ENCODE measurements at places on chromosomes 5 and 9.

GRCh38 chr9:98540476-98540875 lies 168.3 kb downstream of the GABBR2 start:
- DNase-seq = no peak

- DNase-seq = no peak
These were observed 20.8 kb downstream of the ASS1 start for GRCh38 chr9:130465383-130466096.

DNA sequence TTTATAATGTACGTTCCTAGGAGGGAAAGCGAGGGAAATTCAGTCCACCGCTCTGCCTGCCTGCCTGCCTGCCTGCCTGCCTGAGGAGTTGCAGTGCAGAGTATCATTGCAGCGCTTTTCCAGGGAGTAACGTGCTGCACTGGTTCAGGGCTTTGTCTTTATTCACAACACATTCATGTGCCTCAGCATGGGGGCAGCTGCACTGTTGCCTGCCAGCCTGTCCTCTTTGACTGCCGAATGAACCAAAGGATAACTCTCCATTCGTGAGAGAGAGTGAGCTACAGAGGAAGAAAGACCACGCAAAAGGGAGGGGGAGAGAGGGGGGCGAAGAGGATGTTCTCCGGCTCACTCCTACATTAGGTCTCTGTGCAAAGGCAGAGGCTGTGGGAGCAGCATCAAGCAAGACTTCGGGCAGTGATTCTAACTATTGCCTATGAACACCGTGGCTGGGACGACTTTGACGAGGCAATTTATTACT lies 791.2 kb downstream of the MAT2B start:
- no peak for DNase-seq

- no peak for DNase-seq
These were observed 26.2 kb upstream of the SMU1 start for GRCh38 chr9:33102551-33103210.

DNA sequence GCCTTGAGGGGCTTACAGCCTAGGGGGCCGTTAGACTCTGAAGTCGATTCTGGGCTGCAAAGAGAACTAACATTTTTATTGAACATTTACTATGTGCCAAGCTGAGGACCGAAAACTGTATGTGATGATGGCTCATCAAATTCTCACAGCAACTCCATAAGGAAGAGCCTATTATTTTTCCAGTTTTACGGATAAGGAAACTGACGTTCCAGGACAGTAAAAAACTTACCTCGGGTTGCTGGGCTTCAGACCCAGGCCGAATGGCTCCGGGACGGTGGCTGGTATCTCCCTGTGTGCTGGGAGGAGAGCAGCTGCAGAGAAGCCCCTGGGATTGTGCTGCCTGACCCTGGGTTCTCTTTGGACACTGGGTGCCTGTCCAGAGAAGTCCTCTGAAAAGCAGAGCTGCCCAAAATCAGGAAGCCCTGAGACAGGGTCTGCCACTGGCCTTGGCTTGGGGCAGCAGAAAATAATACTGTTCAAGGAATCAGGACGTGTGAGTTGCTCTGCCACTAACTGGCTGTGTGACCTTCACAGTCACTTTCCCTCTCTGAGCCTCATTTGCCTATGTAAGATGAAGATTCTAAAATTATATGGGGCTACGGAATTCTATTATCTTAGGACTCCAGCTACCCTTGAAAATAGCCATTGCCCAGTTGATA lies 116.3 kb upstream of the CPEB4 start:
- DNase-seq = no peak

DNA sequence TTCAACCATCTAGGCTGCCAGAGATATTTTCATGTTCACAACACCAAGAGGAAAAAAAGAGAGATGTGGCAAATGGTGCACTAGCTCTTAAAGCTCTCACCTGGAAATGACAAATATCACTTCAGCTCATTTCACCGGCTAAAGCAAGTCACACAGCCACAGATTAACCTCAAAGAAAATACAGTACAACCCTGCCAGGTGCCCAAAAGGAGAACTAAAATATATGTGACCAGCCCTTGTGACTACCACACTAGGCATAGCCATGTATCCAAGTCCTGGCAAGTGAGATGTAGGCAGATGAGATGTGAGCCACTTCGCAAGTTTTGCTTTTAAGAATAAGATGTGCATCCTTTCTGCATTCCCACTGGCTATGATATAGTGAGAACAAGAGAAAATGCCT lies 41.4 kb downstream of the AGTPBP1 start:
- no peak for DNase-seq

DNA sequence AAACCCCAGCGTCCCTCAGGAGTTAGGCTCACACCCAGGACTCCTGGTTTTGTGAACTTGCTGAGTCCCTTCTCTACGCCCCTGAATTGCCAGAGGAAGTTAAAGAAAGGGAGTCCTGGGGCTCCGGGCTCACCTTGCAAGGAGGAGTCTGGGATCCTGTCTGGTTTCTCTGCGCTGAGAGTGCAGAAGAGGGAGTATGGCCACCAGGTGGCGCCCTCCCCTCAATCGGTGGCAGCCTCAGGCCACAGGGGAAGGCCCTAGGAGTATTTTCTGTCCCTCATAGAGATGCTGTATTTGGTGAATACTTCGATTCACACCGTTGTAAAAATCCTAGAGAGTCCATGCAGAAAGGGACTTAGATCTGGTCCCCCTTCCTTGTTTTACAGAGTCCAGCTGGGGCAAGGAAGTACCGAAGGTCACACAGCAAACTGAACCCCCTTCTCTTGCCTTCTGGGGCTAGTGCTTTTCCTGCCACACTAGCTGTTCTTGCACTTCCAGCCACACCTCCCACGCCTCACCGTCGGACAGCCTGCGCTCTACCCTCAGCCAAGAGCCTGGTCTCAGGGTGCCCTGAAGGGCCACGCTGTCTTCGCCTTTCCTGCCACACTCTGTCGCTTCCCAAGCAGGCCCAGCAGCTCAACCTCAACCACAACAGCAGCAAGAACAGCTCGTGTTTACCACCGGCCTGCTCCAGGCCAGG lies 10.2 kb downstream of the HAND1 start:
- peak; percentile 93 for DNase-seq

DNA sequence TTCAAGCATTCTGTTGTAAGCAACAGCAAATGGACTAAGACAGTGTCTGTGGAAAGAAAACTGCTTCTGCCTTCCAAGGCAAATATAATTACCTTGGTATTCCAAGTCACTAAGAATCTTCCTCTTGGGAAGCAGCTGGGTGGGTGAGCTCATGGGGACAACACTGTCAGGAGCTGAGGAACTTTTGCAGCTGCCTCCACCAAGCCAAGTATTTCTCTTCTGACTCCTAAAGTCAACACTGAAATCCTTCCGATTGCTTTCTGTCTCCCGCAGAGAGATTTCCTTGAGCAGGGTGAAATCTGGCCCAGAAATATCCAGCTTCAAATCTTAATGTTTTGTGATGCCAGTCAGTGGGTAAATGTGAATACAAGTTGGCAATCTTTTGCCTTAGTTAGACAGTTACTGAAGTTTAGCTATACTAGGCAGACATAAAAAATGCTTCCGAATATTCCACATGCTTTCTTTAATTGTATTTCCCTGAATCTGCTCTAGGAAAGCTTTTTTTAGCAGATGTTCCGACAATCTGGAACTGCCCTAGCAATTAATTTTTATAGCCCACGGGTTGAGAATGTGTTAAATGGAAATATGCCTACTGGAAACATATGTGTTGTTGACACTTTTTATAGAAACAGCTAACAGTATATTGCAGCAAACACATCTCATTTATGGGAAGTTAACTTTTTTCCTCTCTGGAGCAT lies 369.9 kb upstream of the DAB2 start:
- DNase-seq = no peak

GRCh38 chr9:129240581-129241211 lies 62.6 kb upstream of the IER5L start:
- no peak for DNase-seq

DNA sequence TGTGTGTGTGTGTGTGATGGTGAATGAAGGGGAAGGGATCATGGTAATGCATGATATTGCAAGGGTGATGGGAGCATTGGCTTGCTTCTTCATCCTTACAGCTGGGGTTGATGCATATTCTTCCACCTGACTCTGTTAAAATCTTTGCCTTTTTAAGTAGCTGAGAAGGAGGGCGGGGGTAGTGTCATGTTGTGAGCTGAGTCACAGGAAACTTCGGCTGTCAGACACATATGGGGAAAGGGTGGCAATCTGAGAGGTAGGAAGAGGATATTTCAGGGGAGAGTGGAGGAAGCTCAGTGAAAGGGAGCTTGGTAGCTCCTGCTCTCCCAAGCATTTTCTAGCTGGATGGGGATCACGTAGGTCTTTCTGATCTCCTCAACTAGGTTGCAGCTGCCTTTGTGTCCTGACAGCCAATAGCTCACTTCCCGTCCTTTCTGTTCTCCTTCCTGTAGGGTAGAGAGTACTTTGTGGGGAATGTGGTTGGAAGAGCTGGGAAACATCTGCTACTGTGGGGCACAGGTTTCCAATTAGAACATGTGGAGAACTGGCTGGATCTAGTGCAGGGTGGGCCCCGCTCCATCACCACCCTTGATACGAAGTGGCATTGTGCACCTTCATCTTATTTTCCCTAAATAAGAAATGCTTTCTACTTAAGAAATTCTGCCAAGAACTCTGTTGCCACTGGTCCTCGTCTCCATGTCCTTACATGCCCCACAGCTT lies 18.1 kb upstream of the CLK4 start:
- DNase-seq = no peak

GRCh38 chr5:115418788-115419187 lies 122.3 kb upstream of the CCDC112 start:
- no peak for DNase-seq

- DNase-seq = no peak
These were observed 508.2 kb downstream of the CDK5RAP2 start for GRCh38 chr9:120071760-120072159.

DNA sequence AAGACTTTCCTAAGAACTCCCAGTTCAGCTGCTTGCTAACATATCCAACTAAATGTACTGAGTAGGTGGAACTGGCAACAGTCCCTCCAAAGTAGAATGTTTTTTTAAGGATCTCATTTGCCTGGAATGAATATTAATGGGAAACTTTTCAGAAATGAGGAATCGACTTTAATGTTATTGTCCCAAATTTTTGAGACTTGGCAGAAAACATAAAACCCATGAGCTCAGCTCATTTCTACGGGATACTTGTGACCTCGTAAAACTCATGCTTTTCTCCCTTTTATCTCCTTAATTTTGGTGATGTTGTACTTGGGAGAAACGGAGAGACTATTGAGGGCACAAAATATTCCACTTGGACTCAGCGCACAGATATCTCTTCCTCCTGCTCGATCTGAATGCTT lies 296.8 kb downstream of the EBF1 start:
- no peak for DNase-seq

DNA sequence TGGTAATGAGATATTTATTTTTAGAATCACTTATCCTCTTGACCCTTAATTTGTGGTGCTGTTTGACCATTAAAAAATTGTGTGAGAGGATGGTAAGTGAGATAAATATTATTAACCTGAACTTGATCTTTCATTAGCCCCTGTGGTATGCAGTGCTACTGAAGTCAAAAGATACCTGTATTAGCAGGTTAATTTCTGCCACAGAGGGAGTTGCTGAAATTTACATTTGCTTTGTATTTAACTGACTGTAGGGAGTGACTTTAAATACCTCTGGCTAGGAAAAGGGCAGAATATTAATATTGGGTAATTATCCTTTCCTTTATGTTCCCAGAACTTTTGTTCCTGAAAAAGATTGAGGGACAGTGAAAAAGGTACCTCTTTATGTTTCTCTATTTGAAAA lies 133.6 kb downstream of the CHSY3 start:
- DNase-seq = no peak

GRCh38 chr9:129351642-129352145 lies 173.6 kb upstream of the IER5L start:
- DNase-seq = no peak

DNA sequence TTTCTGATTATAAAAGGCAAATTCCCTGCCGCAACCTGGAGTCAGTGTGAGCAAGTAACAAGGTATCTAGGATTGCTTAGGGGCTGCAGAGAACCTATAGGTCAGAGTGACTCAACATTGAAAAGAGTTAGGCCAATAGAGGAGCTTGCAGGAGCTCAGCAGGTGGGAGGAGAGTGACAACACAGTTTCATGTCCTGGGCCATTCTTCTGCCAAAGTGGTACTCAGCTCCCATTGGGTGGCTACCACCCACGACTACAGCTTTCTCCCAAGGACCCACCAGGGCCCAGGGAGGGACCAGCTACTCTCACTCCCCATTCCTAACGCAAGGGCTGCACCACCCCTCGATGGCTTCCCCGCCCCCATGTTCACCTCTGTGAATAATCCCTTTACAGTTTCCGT lies 86.7 kb upstream of the SPATA31C2 start:
- no peak for DNase-seq

DNA sequence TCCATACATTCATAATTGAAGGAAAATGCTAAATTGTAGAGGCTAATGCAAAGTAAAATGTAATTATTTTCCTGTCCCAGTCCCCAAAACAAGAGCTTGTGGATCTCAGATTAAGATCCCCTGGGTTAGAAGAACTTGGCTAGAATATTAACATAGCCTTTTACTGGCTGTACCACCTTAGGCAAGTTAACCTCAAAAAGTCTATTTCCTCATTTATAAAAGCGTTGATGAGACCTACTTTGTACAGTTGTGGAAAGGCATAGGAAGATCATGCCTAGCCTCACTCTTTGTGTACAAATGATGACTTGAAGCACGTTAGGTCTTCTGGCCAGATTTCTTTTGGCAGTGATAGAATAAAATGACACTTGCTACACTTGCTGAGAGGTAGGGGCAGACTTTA lies 97.2 kb downstream of the F2RL2 start:
- DNase-seq = no peak

- no peak for DNase-seq
These were observed 62.0 kb downstream of the USP20 start for GRCh38 chr9:129897263-129897662.

DNA sequence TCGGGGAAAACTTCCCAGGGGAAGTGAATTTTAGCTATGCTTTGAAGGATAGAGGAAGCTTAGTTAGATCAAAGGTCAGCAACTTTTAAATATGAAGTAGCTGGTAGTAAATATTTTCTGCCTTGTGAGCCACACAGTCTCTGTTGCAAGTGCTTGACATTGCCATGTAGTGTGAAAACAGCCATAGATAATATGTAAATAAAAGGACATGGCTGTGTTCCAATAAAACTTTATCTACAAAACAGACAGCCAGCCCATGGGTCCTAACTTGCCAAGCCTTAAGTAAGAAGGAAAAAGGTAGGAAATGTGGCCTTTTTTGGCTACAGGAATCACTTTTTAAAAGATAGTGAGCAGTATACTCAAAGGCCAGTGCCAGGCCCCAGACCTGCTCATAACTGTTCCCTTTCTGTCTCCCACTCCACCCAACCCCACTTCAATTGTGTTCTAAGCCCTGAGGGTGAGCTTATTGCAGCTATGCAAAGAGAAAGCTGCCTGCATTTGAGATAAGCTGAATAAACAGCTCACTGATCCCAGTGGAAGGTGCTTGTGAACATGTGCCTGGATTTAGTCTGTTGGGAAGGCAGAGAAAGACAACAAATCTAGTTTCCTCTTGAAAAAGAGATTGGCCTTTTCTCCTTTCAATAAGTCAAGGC lies 113.0 kb upstream of the TRIM32 start:
- no peak for DNase-seq
